Omental fat pad (tissue), 4 donors: ENCODE measurements at places on chromosomes 2 and 18. TPM values are rescaled to one million over a fixed set of nuclear protein-coding genes. Genes with fewer than 3 reads are reported as not detected.

The HOXD13 gene
- not detected for total RNA-seq

The LYPD6 gene
- total RNA-seq, result 2.8 TPM

The RAB6D gene
- not detected for total RNA-seq

The CDC42EP3 gene
- total RNA-seq, result 12.1 TPM

The RUFY4 gene
- not detected for total RNA-seq

The CCDC150 gene
- total RNA-seq, result not detected

The ARHGAP28 gene
- total RNA-seq, result 4.7 TPM

The PROKR1 gene
- total RNA-seq, result 1.7 TPM
